DMS153 (cell line): ENCODE measurements at places on chromosomes 12 and 14.

DNA sequence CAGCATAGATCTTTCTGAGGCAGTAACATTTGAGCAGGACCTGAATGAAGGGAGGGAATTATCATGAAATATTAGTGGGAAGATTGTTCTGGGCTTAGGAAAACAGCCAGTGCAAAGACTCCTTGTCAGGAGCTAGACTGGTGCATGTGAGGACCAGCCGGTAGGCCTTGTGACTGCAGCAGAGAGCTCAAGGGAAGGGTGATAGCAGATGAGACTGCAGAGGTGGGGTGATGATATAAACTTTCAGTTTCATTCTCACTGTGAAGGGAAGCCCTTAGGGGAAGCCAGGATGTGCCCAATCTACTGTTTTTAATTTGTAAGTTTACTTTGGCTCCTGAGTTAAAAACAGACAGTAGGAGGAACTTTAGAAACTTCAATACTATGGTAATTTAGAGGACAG, 12.4 kb downstream of the IL22 start:
- no peak for DNase-seq

DNA sequence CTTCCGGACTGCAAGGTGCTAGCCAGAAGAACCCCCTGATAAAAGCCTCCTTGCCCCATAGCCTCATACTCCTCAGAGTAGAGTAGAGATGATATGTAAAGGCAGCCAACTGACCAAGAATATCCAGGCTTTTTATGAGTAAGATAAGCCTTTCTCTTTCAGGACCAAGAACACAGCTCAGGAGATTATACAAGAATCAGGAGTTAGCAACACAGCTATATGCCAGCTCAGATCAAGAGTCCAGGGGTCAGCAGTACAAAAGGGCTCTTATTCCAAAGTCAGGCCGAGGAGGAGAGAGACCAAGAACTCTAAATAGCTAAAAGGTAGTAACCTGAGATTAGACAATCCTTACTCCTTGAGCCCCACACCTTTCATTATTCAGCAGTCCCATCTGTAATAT, 135.3 kb downstream of the BTG1 start:
- no peak for DNase-seq

- no peak for DNase-seq
Observed at GRCh38 chr14:52730709-52731111, 744 bp downstream of the STYX start.

- DNase-seq, result no peak
Observed at GRCh38 chr12:89345376-89345775, 6.9 kb downstream of the DUSP6 start.

DNA sequence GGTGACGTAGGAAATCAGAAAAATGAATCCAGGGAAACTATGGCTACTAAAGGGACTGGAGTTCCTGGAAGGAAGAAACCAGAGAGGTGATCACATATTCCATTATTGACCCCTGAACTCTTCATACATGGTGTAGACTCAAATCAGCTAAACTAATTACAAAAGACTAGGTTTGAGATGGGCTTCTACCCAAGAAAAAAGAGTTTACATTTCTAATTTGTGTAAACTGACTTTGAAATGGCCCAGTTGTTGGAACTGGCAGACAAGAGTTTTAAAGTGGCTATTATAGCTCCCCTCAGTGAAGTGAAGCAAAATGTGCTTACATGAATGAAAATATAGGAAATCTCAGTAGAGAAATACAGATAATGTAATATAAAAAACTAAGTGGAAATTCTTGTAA, 1619.4 kb upstream of the SEL1L start:
- no peak for DNase-seq

- DNase-seq, result no peak
Observed at GRCh38 chr14:63616015-63616414, 25.7 kb downstream of the WDR89 start.

DNA sequence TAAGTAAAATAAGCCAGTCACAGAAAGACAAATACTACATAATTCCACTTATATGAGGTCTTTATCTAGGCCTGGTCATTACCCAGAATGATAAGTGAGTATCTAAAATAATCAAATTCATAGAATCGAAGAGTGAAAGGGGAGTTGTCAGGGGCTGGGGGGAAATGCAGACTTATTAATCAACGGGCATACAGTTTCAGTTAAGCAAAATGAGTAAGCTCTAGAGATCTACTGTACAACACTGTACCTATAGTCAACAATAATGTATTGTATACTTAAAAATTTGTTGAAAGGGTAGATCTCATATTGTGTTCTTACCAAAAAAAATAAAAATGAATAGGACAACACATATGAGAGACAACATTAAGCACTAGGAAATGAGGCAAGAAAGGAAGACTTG, 13.3 kb downstream of the BTBD7 start:
- no peak for DNase-seq

GRCh38 chr12:12983420-12984035, 16.5 kb downstream of the HEBP1 start:
- DNase-seq, result no peak

DNA sequence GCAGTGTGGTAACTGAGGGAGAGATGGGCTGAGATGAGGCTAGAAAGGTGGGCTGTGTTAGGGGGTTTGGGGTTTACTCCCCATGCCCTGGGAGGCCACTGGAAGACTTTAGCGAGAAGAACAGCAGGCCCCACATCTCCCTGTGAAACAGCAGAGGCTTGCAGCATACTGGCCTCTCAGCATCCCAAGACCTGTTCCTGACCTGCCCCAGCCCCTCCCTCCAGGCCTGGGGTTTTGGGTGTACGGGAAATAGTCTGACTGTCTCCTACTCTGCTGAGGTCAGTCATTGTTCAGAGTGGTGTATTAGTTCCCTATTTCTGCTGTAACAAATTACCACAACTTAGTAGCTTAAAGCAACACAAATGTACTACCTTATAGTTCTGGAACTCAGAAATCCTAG, 103.5 kb upstream of the HIF1A start:
- no peak for DNase-seq

DNA sequence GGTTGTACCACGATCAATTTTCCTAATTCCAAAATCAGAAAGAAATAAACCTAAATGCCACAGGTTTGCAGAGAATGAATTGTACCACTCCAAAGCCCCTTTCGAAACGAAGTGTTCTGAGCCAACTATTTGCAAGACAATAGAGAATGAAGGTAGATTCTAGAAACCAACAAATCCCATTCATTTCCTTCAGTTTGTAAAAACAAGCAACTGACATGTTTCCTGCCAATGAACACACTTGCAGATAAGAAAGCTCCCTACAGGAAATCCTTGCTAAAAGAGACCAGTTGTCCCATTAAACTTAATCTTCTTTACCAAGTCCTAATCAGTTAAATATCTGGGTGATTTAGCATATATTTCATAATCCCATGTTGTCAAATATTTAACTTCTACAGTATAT, 198.4 kb upstream of the FOXN3 start:
- DNase-seq, result no peak
